Umbilical cord (tissue), 2 donors: ENCODE measurements at places on chromosomes 7 and 10.
A peak's percentile ranks its signal among the peaks of the same experiment; 100 is the strongest.

DNA sequence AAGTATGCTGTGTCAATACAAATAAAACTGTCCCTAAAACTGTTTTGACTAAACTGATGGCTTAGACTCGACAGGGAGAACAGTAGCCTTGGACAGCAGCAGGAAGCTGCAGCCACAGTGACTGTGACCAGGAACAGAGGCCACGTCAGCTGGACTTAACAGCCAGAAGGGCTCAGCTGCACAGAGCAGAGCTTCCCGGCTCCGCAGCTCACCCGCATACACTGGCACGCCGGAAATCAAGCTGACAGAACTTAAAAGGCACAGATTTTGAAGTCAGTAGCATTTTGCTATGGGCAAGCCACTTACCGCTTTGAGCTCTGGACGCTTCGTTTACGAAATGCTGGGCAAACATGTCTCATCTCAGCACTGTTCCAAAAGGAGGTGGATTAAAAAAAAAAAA lies 769.7 kb upstream of the AUTS2 start:
- DNase-seq, result no peak

- DNase-seq, result no peak
These were observed 44.0 kb downstream of the INPP5F start for GRCh38 chr10:119769886-119770285.

DNA sequence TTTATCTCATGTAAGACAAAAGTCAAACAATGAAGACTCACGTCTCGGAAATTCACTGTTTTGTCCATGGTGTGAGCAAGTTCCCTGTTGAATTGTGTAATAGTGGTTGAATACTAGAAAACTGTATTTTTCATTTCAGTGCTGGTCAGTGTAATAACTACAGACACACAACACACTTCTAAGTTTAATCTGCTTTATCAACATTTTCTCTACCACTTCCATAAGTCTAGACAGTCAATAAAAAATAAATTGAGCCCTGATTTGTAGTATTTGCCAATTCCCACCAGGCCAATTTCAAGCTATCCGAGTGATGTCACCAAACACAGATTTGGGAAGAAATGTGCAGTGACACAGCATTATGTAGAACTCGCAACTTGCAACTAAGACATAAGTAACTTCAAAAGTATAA lies 81.9 kb downstream of the GPR141 start:
- DNase-seq, result no peak

DNA sequence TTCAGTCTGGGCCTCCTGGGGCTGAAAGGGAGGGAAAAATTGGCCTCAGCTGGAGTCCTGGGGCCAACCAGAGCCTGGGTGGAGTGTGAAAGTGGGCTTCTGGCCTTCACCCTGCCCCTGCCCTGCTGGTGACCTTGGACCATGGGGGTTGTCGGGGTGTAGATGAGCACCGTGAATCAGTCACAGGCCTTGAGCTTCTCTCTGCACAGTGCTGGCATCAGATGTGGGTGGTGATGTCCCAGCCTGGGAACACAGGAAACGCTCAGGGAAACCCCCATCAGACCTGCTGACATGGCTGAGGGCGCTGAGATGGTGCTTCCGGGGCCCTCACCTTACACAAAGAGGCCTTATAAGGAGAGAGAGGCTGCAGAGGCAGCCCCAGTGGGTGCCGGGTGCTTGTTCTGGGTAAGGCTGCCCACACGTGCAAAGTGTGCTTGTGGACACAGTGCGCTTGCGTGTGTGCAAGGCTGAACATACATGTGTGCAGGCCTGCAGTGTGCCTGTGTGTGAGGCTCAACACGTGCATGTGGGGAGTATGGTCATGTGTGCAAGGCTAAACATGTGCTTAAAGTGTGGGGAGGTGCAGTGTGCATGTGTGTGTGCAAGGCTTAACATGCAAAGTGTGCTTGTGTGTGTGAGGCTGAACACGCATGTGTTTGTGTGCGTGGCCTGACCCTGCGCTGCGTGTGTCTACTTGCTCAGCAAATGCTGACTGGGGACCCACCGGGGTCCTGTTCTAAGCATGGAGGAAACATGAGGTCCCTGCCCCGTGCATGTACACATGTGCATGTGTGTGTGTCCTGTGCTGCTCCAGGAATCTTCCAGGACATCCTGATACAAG lies 6.5 kb downstream of the ARPC1B start:
- DNase-seq, result no peak

GRCh38 chr7:148121847-148122246 lies 468.7 kb upstream of the C7orf33 start:
- DNase-seq, result no peak

- no peak for DNase-seq
These were observed 230.6 kb upstream of the PLXNA4 start for GRCh38 chr7:132806834-132807233.

GRCh38 chr7:27254625-27255024 lies 12.0 kb downstream of the EVX1 start:
- peak; percentile 54 for DNase-seq
